Lower lobe of right lung (tissue), 2 donors: ENCODE measurements at places on chromosomes 5 and 9. TPM values are rescaled to one million over a fixed set of nuclear protein-coding genes. Genes with fewer than 3 reads are reported as not detected.

Gene RGP1
- 29.6 TPM for total RNA-seq

DNA sequence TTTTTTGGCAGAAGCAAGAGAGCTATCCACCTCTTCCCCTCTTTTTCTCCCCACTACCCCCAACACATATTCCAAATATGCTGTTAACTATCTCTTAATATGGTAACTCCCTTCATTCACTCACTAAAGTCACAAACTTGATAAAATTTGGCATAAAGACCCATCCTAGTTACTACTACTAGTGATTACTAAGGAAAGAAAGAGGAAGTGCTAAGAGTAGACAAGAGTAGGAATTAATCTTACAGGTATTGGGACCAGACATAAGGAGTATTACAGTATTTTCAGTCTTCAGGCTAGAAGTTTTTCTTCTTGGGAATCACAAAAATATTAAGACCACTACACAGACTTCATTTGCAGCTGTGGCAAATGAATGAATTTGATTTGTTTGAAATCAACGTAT, 2.2 kb downstream of the ADAMTS6 start:
- H3K27me3 ChIP-seq, result no peaks in the 10 kb centered on the region
- no peak overlapping the region for H3K4me3 ChIP-seq
- H3K36me3 ChIP-seq, result no peaks in the 10 kb centered on the region
- no peak overlapping the region for H3K27ac ChIP-seq

DNA sequence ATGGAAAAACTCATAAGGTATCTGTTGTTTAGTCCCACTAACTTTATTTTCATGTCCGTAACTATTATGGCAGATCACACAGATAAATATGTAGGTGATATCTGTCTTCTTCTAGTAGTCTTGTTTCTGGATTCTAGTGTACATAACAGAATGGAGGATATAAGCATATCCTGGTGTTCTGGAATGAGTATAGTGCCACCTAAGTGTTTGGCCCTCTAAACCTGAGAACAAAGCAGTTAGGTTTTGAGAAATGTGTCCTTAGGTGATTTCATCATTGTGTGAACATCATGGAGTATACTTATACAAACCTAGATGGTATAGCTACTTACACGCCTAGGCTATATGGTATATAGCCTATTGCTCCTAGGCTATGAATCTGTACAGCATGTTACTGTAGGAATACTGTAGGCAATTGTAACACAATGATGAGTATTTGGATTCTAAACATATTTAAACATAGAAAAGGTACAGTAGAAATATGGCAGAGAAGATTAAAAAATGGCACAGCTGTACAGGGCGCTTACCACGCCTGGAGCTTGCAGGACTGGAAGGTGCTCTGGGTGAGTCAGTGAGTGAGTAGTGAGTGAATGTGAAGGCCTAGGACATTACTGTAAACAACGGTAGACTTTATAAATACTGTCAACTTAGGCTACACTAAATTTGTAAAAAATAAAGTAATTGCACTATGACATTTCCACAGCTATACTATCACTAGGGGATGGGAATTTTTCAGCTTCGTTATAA, 150.3 kb upstream of the SLC24A2 start:
- no peaks in the 10 kb centered on the region for H3K36me3 ChIP-seq
- no peaks in the 10 kb centered on the region for H3K4me1 ChIP-seq
- H3K4me3 ChIP-seq, result no peak overlapping the region
- H3K27me3 ChIP-seq, result no peaks in the 10 kb centered on the region

DNA sequence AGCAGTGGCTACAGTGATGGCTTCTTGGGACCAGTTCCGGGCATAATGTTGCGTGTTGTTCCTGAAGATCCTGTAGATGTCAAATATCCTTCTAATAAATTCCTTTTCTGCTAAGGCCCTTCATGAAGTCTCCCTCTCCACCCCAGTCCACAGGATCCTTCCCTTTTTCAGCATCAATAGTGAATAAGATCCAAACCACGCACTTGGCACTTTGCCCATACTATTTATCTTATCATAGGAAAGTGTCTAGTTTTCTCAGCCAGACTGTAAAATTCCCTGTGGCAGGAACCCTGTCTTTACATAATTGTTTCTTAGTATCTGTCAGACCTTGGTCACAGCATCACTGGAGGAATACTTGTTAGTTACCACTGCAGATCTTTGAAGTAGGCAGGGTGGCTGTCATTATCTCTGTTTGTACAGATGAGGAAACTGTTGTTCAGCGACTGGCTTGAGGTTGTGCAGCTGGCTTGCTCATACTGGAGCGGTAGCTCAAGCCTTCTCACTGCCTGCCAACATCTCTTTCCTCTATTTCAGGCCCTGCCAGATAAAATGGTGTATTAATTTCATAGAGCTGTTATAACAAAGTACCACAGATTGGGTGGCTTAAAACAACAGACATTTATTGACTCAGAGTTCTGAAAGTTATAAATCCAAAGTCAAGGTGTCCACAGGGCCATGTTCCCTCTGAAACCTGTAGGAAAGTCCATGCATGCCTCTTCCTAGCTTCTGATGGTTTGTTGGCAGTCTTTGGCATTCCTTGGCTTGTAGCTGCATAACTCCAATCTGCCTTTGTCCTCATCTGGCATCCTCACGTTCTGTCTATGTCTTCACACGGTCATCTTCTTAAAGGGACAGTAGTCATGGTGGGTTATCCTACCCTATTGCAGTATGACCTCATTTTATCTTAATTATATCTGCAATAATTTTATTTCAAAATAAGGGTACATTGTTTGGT, 33.5 kb upstream of the APC start:
- H3K27me3 ChIP-seq, result no peaks in the 10 kb centered on the region
- H3K4me1 ChIP-seq, result peaks cover 9% of the 10 kb centered on the region
